Bronchus fibroblast of lung (primary cell): ENCODE measurements at places on chromosomes 7 and 10. TPM values are rescaled to one million over a fixed set of nuclear protein-coding genes. Genes with fewer than 3 reads are reported as not detected.

Gene CRHR2
- not detected in 2 replicates for total RNA-seq

Gene NRCAM
- 3.0 and 4.2 TPM in 2 replicates for total RNA-seq

Gene FGFR2
- 0.34 TPM in 1 of 2 replicates, not detected in the other for total RNA-seq

Gene GPR26
- total RNA-seq = not detected in 2 replicates

Gene OPN1SW
- total RNA-seq = not detected in 2 replicates

Gene GSAP
- 2.0 and 2.2 TPM in 2 replicates for total RNA-seq

Gene NEUROG3
- not detected in 2 replicates for total RNA-seq

Gene ST8SIA6
- 0.67 and 0.74 TPM in 2 replicates for total RNA-seq

Gene SPACDR
- total RNA-seq = 1.8 and 2.7 TPM in 2 replicates

Gene PIK3AP1
- total RNA-seq = not detected in 2 replicates

Gene MACROH2A2
- total RNA-seq = 20.8 and 21.2 TPM in 2 replicates

Gene CYP2C8
- total RNA-seq = not detected in 2 replicates

Gene WDR86
- total RNA-seq = 3.9 and 6.7 TPM in 2 replicates

Gene ABCC2
- under 0.01 and 0.17 TPM in 2 replicates for total RNA-seq

Gene HOXA4
- total RNA-seq = 2.2 and 3.1 TPM in 2 replicates

Gene RTKN2
- total RNA-seq = 0.89 and 2.0 TPM in 2 replicates

Gene EEPD1
- 1.7 and 2.1 TPM in 2 replicates for total RNA-seq
